ENCODE measurements at places on chromosomes 5 and 9.

DNA sequence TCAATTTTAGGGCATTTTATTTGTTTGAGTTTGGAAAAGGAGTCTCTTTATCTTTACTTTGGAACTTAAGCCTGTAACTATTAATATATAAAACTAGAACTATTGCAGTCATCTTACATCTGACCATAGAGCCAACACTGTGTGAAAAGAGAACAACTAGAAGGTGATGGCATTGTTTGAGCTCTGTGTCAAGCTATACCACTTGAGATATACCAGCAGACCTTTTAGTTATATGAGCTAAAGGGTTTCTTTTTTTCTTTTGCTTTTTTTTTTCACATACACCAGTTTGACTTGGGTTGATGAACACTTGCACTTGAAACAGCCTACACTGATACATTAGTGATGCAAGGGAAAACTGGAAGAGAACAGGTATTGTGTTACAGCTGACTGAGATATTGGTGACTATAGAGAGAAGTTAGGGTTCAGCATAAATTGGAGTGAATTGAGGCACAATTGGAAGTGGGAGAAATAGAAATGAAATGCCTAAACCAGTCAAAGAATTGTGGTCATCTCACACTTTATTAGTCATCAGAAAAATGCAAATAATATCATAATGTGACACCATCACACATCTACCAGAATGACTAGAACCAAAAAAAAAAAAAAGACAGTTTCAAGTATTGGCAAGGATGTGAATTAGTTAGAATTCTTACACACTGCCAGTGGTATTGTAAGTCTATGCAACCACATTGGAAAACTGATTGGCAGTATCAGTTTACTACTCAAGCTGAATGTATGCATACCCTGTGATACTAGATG is 60.9 kb downstream of the ADRB2 start:
- DNase-seq = no peak

DNA sequence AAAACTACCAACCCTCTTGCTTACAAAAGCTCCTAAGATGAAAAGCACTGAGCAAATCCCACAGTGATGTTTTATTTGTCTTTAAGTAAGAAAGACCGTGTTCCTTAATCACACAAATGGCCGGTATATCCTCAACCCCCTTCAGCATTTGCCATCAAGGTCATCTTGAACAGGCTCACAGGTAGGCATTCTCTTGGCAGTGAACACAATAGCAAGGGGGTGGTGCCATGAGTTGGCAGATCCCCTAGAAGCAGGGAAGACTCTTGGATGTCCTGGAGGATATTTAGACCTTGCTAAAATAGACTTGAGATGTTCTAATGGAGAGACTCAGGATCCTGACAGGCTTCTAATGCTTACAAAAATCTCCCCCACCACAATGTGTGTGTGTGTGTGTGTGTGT is 323.0 kb downstream of the SPOCK1 start:
- DNase-seq = no peak

DNA sequence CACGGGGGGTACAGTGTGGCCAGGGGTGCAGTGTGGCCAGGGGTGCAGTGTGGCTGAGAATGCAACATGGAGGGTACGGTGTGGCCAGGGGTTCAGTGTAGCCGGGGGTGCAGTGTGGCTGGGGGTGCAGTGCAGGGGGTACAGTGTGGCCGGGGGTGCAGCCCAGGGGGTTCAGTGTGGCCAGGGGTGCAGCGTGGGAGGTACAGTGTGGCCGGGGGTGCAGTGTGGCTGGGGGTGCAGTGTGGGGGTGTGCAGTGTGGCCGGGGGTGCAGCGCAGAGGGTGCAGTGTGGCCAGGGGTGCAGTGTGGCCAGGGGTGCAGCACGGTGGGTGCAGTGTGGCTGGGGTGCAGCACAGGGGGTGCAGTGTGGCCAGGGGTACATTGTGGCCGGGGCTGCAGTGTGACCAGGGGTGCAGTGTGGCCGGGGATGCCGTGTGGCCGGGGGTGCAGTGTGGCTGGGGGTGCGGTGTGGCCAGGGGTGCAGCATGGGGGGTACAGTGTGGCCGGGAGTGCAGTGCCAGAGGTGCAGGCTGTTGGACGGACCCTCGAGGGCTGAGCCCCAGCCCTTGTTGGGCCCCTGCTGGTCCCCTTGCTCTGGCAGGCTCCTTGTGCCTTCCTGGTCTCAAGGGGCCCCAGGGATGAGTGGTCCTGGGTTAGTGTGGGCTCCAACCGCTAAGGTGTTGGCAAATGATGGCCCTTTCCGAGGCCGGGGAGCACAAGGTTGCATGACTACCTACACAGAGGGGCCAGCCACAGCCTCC is 17.9 kb downstream of the TPPP start:
- DNase-seq = no peak

DNA sequence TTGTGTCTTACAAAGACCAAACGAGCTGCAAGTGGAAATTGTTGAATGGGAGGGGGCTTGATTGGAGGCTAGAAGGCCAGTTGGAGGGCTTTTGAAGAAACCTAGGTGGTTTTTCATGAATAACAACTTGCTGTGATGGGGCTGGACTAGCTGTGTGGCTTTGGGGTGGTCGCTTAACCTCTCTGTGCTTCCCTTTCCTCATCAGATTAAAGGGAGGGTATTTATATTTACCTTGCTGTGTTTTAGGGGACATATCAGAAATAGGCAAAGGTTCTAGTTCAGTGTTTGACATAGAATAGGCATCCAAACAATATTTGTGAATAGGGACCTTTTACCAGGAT is 74.9 kb downstream of the ZNF618 start:
- DNase-seq = no peak

- no peak for DNase-seq
Measured at GRCh38 chr9:134955156-134955555, 37.4 kb upstream of the FCN1 start.

DNA sequence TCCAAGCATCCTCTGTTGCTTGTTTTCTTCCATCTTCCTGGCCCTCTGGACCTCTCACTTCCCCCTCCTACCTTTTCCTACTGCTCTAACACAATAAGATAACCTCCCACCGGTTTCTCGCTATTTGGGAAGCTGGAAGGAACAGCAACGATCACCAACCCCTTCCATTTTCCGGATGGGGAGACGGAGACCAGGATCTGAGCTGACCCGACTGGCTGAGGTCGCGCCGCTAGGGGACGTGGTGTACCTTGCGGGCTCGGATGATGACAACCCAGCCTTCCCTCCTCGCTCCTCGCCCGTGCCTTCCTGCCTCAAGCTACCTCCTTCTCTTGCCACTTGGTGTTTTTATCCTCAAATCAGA is 1.9 kb downstream of the LPAR1 start:
- DNase-seq = no peak

DNA sequence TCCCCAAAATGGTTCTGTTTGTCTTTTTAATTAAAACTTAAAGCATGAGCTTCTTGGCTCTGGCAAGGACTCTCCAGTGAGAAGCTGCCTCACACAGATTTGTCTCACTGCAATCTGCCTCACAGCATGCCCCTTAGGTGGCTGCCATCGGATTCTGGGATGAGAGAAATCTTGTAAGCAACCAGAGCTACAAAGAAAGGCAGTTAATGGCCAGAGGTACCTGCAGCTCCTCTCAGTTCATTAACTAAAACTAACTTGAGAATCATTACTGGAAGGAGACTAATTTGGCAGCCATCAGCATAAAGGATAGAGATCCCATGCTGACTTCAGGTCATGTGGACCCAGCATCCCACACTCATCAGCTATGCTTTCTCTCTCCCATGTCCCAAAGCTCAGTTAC is 220.6 kb upstream of the DMAC1 start:
- no peak for DNase-seq

DNA sequence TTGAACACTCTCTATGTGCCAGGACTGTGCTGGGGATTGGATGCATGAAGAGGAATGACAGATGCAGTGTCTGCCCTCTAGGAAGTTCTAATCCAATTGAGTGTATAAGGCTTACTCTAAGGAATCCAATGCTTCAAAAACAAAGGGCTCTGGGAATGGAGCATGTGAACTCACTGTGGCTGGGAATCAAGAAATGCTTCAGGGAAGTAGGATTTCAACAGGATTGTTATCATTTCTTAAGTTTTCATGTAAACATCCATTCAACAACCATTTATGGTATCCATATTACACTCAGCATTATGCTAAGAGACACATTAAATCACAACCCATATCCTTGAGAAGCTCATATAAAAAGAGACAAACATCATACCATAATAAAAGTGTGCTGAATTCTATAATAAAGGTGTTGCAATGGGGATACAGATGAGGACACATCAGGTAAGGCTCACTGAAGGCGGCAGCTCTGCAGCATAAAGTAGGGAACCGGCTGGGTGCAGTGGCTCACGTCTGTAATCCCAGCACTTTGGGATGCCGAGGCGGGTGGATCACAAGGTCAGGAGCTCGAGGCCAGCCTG is 11.3 kb downstream of the SIL1 start:
- no peak for DNase-seq

DNA sequence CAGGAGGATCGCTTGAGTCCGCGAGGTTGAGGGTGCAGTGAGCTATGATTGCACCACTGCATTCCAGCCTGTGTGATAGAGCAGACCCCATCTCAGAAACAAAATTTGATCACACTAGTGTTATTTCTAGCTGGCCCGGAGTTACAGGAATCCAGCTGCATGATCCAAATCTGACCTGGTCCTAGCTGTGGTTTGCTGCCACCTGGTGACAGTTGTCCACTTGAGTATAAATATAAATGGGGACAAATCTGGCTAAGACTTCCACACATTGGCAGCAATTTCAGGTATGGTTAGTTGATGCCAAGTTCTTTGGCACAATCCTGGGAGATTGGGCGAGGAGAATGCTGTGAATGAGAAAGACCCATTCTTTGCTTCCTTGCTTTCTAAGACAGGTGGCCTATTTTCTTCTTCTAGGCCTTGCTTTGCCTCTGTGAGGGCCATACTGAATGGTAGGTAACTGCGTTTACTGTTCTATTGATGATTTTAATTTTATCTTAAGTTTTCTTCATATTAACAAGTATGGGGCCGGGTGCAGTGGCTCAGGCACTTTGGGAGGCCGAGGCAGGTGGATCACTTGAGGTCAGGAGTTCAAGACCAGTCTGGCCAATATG is 35.4 kb downstream of the UBE2R2 start:
- peak; percentile 33 for DNase-seq

DNA sequence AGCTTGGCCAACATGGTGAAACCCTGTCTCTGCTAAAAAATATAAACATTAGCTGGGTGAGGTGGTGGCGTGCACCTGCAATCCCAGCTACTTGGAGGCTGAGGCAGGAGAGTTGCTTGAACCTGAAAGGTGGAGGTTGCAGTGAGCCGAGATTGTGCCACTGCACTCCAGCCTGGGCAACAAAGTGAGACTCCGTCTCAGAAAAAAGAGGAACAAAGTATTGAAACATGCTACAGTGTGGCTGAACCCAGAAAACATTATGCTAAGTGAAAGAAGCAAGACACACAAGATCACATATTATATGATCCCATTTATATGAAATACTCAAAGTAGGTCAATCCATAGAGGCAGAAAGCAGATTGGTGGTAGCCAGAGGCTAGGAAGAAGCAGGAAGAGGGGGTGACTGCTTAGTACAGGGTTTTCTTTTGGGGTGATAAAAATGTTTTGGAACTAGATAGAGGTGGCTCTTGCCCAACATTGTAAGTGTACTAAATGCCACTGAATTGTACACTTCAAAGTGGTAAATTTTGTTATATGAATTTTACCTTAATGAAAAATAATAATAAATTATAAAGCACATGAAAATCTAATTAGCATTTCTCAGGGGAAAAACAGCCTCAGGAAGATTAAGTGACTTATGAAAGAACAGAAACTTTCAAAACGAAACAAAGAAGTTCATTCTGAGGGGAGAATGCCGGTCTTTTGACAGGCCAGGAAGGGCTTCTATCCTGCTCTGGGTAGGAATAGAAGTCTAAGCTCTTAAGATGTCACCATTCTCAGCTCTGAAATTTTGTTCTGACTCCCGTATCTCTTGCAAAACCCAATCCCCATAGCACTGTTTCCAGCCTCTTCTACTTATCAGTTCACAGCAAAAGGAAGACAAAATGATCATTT is 161.1 kb upstream of the TBCA start:
- DNase-seq = no peak

GRCh38 chr9:115226152-115226551 is 108.2 kb upstream of the TNC start:
- no peak for DNase-seq

DNA sequence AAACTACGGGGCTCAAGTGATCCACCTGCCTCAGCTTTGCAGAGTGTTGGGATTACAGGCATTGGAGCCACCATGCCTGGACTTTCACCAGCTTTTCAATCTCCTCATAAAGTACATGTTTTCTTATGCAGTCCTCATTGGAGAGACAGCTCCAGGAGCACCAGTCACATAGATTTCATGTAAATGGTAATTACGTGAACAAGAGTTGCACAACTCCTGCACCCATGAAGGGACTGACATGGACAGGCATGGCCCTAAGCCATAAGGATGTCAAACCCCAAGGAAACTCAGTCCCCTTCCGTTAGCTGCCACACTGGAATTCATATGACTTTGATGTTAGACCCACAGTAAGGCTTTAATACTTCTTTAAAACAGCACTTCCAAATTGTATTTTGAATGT is 7.6 kb upstream of the ADGRV1 start:
- DNase-seq = no peak

GRCh38 chr9:27533311-27533710 is 3.7 kb upstream of the MOB3B start:
- DNase-seq = no peak

DNA sequence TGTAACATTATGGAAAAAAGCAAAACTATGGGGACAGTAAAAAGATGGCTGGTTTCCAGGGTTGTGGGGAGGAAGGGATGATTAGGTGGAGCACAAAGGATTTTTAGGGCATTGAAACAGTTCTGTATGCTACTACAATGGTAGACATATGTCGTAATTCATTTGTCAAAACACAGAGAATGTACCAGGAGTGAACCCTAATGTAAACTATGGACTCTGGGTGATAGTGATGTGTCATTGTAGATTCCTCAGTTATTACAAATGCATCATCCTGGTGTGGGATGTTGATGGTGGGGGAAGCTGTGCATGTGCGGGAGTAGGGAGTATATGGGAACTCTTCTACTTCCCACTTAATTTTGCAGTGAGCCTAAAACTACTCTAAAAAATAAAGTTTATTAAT is 135.0 kb upstream of the GABRP start:
- no peak for DNase-seq

- DNase-seq = no peak
Measured at GRCh38 chr5:34574936-34575467, 81.1 kb upstream of the RAI14 start.

- no peak for DNase-seq
Measured at GRCh38 chr9:134474055-134474370, 147.8 kb downstream of the RXRA start.

DNA sequence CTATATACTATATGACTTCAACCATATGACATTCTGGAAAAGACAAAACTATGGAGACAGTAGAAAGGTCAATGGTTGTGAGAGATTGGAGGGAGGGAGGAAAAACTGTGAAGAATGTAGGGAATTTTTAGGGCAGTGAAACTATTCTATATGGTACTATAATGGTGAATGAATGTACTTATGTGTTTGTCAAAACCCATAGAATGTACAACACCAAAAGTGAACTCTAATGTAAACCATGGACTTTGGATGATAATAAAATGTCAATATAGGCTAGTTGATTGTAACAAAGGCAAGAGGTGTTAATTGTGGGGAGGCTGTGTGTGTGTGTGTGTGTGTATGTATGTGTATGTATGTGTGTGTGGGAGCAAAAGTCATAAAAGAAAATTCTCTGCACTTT is 10.8 kb upstream of the STOM start:
- DNase-seq = no peak
